ENCODE measurements at places on chromosomes 7 and 10. TPM values are rescaled to one million over a fixed set of nuclear protein-coding genes. Genes with fewer than 3 reads are reported as not detected.

NAT16 gene
- not detected for total RNA-seq

SPDYE2B gene
- not detected for total RNA-seq

OR9A2 gene
- total RNA-seq: under 0.01 TPM

PRTFDC1 gene
- total RNA-seq: 3.5 TPM

PAPOLB gene
- under 0.01 TPM for total RNA-seq

DPYSL4 gene
- 0.27 TPM for total RNA-seq

STRIP2 gene
- 0.81 TPM for total RNA-seq

COL13A1 gene
- total RNA-seq: under 0.01 TPM

MEPCE gene
- total RNA-seq: 88.3 TPM

MAP3K8 gene
- total RNA-seq: 10.2 TPM

ZNF804B gene
- total RNA-seq: 0.27 TPM

TMEM229A gene
- not detected for total RNA-seq

DNA sequence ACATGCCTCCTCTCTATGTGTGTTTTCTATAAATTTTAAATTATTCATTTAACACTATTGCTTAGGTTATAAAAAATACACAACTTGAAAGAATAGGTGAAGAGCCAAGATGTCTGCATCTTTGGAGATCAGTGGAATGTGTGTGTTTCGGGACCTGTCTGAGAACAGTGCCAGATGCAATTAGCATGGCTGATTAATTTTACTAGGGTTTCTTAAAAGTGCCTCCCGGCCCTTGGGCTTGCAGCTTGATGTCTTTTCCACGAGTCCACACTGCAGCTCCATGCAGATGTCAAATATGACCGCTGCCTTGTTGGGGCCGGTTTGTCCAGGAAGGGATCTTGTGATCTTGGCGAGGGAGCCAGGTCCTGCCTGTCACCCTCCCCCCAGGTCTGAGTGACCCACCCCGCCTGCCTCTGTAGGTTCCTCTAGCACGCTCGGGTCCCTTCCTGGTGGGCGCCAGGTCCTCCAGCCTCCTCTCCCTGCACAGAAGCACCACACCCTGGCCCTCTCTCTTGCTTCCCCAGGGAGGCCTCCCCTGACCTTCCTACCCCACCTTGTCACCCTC lies 20.7 kb downstream of the LHPP start:
- DNase-seq: no peak

- no peak for DNase-seq
These were observed 152.3 kb upstream of the LANCL2 start for GRCh38 chr7:55212838-55213237.

- no peak for DNase-seq
These were observed 11.3 kb upstream of the GNA12 start for GRCh38 chr7:2855386-2855785.

DNA sequence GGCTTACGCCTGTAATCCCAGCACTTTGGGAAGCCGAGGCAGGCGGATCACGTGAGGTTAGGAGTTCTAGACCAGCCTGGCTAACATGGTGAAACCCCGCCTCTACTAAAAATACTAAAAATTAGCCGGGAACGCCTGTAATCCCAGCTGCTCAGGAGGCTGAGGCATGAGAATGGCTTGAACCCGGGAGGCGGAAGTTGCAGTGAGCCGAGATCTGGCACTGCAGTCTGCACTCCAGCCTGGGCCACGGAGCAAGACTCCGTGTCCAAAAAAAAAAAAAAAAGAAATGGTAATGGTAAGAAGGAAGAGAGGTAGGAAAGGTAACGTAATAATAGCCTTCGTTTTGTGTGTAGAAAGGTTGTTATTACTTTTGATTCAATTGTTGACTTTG lies 1.2 kb downstream of the HSPA14 start:
- no peak for DNase-seq

DNA sequence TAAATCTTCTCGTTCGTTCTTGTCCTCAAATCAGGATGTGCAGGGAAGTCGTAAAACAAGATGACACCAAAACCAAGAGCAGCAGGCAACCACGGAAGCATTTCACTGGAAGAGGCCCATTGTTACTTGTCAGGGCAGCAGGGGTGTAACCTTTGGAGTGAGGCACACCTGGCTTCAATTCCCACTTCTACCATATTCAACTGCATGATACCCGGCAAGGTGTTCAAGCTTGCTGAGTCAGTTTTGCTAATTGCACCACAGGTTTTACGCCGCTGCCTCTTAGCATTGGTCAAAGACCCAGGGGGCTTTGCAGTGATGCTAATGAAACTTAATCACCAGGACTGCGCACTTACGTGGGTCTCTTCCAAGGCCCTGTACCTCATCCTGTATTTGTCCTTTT lies 50.0 kb upstream of the PTER start:
- no peak for DNase-seq

GRCh38 chr7:36795451-36796021 lies 71.2 kb upstream of the AOAH start:
- DNase-seq: no peak

- no peak for DNase-seq
These were observed 1195.7 kb upstream of the SORCS1 start for GRCh38 chr10:108360187-108360586.

DNA sequence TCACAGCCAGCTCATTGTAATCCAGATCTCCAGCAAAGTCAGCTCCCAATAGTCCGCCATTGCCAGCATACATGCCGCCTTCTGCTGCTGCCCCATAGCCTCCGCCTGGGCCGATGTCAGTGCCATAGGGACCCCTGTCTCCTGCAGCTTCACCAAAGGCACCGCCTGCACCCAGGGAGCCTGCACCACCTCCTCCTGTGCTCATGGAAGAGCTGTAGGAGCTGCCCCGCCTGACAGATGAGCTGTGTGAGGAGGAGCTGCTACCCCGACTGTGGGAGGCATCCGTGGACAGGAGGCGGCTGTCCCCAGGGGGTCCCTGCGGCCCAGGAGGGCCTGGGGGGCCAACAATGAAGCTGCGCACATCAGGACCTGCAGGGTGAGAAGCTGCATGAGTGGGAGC lies 51.7 kb downstream of the COL17A1 start:
- no peak for DNase-seq

DNA sequence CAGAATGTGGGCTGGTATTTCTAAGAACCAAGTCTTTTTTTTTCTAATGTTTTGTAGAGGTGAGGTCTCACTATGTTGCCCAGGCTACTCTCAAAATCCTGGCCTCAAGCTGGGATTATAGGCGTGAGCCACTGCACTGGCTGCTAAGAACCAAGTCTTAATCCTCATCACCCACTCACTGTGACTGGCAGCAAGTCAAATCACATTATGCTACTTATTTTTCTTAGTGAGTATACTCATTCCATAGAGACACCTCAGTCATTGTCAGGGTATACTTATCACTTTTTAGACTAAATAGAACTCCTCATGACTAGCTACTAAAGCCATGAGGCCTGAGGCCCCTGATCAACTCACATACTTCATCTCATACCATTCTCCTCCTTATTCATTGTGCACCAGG lies 116.1 kb downstream of the STRA8 start:
- DNase-seq: no peak

DNA sequence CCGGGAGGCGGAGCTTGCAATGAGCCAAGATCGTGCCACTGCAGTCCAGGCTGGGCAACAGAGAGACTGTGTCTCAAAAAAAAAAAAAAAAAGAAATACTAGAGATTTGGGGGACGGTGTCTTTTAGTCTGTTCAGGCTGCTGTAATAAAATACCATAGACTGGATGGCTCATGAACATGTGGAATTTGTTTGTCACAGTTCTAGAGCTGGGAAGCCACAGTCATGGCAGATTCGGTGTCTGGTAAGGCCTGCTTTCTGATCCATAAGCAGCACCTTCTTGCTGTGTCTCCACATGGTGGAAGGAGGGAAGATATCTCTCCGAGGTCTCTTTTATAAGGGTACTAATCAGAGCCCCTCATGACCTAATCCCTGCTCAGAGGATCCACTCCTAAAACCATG lies 102.7 kb upstream of the MKLN1 start:
- DNase-seq: no peak

GRCh38 chr10:90635111-90635765 lies 222.6 kb downstream of the HTR7 start:
- DNase-seq: no peak

DNA sequence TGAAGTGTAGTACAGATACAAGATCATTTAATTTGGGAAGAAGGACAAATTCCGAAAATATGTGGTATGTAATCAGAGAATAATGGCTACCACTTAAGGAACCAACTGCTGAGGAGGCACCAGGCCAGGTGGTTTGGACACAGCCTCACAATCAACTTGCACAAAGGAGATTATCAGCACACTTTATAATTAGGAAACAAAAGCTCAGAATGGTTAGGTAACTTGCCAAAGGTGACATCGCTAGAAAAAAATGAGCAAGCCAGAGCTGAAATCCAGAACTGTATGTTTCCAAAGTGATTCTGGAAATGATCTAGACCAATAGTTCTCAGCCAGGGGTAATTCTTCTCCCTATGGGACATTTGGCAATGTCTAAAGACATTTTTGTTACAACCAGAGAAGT lies 36.6 kb downstream of the ERCC6 start:
- no peak for DNase-seq

- no peak for DNase-seq
These were observed 169.9 kb downstream of the PIP4K2A start for GRCh38 chr10:22544325-22545068.

DNA sequence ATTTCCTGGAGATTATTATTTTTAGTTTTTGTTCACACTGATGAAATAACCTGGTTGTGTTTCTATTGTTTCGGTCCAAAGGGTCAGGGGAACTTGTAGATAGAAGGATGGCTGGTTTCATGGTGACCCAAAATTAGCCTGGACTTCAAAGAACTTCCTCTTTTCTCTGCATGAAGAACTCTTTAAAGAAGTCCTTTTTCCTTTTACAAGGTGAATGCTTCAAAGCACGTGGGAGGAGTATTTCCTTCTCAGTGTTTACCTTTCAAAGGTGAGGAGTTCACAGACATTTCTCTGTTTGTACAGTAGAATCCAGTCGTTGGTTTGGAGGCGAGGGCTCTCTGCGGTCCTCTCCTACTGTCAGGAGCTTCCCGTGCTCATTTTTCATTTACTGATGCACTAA lies 561.7 kb downstream of the GATA3 start:
- peak; percentile 17 for DNase-seq

- DNase-seq: no peak
These were observed 172.6 kb upstream of the BET1 start for GRCh38 chr7:94176694-94177200.

- no peak for DNase-seq
These were observed 279.3 kb upstream of the MTPN start for GRCh38 chr7:136256491-136256890.

DNA sequence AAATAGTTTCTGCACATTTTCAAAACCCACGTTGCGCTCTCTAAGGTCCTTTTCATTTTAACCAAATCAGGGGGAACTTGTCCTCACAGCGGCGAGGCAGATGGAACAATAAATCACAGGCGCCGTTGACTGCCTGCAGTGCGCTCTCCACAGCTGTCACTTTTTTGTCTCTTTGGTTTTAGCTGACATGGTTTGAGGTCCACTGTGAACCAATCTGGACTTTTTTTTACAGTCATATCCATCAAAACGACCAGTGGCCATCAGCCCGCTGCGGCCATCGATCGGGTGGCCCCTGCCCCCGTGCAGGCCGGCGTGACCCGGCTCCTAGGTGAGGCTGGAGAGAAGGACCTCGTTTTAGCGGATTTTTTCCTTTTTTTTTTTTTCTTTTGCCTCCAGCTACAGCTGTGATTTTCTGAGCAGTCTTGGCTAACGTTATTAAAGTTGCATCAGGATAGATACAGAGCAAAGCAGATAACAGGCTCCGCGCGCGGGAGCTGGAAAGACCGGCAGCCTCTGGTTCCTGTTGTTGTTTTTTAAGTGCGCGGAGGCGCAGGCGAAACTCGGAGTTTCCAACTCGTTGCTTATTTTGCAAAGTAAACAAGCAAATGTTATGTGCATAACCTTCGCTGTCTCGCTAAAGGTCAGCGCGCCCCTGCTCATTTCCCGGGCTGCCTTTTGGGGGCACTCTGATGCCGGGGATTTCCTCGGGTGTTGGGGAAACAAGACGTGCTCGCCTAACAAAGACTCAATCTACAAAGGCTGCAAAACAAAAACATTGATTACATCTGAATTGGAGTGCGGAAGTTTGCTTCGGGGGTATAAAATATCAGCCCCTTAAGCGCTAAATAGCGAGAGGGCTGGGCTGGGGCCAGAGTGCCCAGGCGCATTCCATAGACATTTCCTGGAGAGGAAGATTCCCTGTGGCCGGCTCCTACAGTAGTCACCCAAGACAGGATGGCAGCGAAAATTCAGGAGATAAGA lies 414.8 kb upstream of the MKI67 start:
- no peak for DNase-seq

DNA sequence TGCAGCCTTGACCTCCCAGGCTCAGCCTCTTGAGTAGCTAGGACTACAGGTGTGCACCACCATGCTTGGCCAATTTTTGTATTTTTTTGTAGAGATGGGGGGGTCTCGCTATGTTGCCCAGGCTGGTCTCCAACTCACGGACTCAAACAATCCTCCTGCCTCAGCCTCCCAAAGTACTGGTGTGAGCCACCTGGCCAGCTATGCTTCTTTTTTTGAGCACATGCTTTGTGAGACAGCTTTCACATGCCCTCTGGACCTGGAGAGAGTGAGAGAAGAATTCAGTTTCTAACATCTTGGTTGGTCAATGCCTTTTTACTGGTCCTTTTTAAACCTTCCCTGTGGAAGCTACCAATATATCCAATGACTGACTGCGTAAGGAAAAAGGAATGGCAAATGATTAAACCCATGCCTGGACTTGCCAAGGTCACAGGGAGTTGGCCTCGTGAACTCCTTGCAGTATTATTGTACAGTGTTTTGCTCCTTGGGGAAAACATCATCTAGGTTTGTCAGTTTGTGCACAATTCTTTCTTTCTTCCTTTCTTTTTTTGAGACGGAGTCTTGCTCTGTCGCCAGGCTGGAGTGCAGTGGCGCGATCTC lies 6.2 kb upstream of the FOXK1 start:
- DNase-seq: no peak

GRCh38 chr10:9219860-9220259 lies 1165.4 kb downstream of the GATA3 start:
- DNase-seq: no peak

DNA sequence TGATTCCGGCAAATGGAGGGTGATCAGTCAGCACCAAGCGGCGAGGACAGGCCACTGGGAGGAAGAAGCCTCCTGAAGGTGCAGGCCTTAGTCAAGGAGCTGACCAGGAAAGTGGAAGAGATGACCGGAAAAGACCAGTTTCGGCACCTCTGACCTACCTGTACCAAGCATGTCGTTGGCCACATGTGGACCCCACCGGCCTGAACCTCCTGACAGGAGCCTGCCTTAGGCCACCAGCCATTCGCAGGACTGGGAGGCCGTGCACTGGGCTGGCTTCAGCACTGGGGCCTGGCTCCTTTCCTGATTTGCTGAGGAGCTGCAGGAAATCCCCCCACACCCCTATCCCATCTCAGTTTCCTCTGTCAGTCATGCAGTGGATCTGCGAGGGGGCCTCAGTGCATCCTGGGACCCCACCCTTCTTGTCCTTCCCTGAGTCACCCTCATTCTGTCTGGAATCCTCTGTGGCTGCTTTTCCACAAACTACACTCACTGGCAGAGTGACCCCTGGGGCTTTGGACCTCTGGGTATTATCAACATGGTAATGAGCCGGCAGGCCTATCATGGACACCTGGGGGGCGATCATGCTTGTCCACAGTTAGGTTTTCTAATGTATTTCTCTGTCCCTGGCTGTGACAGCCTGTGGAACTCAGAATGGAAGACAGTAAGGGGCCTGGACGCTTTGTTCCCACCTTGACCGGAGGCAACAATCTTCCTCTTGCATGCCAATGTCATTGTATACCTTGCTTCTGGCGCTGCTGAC lies 33.0 kb downstream of the RAMP3 start:
- no peak for DNase-seq
